Erythroblast (primary cell): ENCODE measurements at places on chromosomes 7 and 10.

- no peak for DNase-seq
Observed at GRCh38 chr10:34058845-34059614, 724.6 kb upstream of the NRP1 start.

GRCh38 chr7:4882169-4883032, 1.1 kb downstream of the RADIL start:
- peak; percentile 27 for DNase-seq

DNA sequence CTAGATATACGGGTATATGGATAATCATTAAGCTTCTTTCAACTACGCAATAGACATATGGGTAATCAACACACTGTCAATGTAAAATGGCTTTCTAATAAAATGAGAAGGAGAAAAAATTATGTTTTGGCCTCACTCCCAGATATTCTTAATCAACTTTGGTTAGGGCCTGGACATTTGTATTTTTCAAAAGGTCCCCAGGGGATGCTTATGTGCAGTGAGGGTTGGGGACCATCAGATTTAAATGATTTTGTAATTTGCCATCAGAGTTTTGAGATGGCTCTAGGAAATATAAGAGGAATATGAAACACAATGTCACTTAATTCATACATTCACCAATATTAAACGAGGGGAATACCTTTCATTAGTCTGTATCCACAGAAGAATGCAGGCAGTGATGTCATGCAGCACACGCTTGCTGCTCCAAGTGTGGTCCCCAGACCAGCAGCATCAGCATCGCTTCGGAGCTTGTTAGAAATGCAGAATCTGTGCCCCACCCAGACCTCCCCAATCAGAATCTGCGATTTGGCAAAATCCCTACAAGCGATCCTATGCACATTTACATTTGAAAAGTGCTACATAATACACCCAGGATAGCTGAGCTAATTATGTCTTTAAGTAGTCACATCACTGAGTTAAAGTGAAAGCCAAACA, 75.1 kb downstream of the INHBA start:
- no peak for DNase-seq

- DNase-seq, result no peak
Observed at GRCh38 chr10:673492-673891, 16.0 kb downstream of the DIP2C start.

DNA sequence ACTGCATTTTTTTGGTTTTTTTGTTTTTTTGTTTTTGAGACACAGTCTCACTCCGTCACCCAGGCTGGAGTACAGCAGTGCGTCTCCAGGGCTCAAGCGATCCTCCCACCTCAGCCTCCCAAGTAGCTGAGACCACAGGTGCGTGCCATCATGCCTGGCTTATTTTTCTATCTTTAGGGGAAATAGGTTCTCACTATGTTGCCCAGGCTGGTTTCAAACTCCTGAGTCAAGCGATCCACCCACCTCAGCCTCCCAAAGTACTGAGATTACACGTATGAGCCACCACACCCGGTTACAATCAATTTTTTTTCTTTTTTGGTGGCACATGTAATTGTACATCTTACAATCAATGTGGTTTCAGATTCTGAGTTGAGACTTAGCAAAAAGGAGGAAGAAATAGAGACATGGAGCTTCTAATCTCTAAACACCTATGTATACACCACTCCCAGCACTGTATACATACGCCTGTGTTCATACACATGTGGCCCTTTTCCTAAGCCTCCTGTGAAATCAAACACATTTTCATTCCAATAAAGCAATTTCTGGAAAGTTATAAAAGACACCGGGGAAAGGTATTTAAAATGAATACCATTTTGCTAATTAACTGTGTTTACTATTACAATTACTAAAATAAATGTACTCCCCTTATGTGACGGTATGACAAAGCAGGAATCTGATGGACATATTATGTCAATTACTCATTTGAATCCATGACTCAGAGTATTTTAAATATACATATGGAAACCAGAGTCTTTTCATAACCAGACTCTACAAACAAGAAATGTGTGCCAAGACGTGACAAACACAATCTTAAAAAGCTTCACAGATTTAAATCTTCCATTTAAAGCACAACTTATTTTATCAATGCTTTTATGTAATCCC, 40.9 kb downstream of the SMURF1 start:
- DNase-seq, result peak; percentile 18

DNA sequence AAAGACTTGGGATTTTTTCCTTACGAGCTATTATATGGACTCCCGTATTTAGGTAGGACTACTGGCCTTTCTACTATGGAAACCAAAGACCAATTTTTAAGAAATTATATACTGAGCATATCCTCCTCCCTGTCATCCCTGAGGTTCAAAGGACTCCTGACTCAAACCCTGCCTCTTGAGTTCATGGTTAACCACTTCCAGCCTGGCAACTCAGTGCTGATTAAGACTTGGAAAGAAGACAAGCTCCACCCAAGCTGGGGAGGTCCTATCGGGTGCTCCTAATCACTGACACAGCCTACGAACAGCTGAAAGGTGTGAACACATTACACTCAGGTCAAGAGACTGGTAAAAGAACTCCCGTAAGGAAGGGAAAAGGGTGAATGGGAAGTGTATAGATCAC, 66.8 kb downstream of the LYZL2 start:
- DNase-seq, result no peak

- DNase-seq, result peak; percentile 11
Observed at GRCh38 chr10:20855398-20856038, 41.6 kb downstream of the NEBL start.

DNA sequence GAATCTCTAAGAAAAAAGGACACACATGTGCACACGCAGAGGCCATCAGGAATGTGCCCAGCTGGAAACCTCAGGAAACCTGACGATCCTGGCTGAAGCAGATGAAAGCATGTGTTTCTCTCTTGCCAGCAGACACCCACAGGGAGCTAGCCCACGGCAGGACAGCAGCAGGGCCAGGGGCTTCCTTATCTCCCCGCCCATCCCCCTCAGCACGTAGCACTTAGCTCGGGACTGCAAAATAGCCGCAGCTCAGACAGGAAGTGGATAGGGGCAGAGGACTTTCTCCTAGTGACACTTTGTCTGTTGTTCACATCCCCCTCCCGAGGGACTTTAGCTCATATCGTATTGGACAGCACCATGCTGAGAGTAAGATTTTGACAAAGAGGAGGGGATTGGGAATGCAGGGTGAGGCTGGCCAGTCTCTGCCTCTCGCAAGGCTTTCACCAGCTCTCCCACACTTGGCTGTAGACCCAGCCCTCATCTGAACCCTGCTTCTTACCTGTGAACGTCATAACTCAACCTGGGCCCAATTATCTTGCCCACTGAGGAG, 63.8 kb downstream of the MKI67 start:
- no peak for DNase-seq

- no peak for DNase-seq
Observed at GRCh38 chr10:51937308-51938140, 238.1 kb upstream of the CSTF2T start.

GRCh38 chr10:43354330-43354635, 17.2 kb upstream of the FXYD4 start:
- no peak for DNase-seq

GRCh38 chr7:95213148-95213547, 111.2 kb downstream of the PON1 start:
- DNase-seq, result no peak

DNA sequence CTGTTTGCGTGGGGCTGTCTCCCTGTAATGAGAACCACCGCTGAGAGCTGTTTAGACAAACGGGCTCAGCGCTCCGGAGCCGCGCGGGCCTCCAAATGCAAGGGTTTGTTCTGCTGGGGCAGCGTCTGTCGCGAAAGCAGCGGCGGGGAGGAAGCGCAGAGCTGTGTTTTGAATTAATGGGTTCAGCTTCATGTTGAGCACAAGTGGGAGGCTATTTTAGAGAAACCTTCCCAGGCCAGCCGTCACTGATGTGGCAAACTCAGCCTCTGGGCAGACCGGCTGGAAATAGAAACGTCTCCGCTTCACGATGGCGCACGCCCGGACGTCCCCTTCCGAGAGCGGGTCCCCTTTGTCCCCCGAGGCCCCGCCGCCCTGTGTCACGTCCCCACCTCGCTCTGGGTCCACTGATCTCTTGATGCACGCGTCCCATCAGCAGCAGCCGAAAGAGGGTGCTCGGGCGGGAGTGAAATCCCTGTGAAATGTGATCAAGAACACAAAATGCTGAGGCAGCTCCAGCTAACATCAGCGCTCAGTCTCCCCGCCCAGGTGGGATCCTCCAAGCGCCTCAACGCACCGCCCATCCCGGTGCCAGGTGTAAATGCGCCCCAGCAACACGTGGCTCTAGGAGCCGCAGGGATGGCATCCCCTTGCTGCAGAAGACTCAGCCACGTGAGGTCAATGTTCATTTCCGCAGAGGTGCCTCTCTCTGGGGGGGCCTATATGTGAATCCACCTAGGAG, 44.9 kb downstream of the BAMBI start:
- DNase-seq, result no peak

GRCh38 chr10:44348496-44348895, 36.4 kb downstream of the CXCL12 start:
- DNase-seq, result no peak

DNA sequence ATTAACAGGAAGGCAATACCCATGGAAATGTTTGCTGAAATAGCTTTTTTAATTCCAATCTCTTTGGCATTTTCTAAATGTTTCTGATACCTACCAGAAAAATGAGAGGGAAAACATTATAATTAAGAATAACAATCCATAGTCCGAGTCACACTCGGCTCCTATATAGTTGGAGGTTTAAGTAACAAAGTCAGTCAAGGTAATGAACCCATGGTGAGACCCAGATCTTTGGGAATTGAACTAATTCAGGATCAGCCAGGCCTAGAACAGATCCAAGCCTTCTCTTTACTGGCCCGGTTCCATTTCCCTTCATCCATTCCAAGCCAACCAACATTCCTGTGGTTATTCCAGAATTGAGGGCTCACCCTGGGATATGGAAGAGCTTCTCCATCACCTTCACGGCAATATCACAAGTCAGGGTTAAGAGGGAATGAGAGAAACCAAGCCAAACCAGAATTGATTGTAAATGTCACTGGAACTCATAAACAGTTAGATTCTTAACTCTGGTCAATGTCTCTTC, 28.3 kb downstream of the ABCB4 start:
- DNase-seq, result no peak

DNA sequence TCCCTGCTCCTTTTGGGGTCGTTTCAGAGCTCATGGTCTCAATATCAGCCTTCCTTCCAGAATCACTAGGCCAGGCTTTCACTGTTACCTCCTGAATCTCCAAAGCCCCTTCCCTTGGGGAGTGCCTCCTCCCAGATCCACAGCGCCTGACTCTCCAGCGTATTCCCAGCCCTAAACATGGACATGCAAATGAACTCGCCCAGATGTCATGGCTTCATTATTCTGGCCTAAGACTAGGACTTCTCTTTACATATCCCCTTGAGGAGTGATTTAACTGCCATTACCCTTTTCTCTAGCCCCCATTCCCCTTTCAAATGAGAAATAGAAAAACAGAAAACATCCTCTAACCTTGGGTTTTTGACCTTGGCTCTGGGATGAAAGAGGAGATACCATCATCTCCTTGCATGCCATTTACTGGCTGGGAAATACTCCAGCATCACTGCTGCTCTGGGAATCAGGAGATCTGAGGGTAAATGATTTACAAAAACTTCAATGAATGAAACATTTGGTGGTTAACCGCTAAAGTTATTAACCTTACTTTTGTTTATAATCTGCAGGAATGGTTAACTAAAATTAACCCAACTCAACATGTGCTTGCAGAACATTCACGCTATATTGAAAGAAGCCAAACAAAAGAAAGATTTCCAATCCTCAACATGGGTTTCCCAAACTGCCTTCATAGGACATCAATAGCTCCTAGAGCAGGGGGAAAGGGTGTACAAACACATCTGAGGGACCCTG, 37.0 kb downstream of the FAM171A1 start:
- no peak for DNase-seq

- no peak for DNase-seq
Observed at GRCh38 chr10:91127341-91128082, 93.0 kb upstream of the PCGF5 start.

- DNase-seq, result no peak
Observed at GRCh38 chr7:135174941-135175340, 4.4 kb upstream of the CYREN start.

DNA sequence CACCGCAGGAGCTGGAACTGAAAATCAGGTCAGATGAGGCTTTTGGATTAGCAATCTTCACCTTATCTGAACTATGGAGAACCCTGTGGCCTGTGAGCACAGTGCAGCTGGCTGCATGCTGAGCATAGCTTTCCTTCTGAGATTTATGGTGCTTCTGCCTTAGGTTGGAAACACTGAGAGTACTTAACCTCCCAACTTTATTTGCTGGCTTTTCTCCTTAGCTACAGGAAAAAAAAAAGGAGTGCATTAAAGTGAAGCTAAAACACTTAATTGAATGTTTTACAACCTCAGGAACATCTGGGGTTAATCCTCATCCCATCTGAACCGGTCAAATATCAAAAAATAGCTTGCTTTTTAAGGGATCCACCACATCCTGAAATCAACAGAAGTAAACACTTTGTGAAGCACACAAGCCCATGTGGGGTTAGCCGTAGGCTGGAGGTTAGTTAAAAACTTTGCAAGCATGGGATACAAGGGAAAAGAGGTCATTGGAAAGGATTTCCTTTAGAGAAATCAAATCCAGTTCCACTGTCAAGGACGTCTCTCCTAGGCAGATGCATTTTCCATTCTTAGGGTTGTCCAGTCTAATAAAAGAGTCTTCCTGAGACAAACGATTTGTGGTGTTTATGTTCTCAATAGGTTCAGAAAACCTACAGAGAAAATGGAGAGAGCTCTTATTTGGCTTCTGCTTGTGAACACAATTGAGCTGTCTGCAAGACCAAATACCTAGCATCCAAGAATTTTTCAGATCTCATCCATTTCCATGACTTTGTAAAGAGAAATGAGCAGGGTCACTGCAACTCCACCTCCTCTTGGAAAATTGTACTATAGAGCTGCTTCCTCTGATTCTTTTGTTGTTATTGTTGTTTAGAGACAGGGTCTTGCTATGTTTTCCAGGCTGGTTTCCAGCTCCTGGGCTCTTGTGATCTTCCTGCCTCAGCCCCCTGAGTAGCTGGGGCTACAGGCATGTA, 470.4 kb upstream of the IGFBP3 start:
- no peak for DNase-seq

DNA sequence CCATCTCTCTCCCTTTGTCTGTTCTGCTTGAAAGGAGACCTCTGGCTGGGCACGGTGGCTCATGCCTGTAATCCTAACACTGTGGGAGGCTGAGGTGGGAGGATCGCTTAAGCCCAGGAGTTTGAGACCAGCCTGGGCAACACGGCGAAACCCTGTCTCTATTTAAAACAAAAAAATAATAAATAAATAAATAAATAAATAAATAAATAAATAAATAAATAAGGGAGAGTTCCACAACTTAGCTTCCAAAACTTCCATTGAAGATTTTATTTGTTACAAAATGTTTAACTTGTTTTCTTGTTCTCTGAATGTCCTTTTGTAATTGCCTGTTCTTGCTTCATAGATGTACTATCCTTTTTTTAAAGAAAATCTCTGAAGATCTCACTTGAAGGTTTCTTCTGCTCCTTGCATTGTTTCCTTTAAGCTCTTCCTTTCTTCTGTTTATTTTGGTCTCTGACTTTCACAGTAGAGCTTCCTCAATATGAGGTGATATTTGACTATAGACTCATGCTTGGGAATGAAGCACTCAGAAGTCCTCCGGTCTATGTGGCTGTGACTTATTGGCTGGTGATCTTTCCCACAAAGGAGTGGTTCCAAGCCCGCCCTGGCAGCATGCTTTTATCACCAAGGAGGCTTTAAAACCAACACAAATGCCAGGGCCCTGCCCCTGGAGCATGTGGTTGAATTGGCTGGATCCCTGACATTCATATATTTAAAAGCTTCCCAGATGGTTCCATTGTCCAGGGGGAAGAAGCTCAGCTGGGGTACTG, 18.1 kb upstream of the NPTX2 start:
- DNase-seq, result no peak

- no peak for DNase-seq
Observed at GRCh38 chr10:123972481-123973401, 81.1 kb upstream of the CPXM2 start.
